ENCODE measurements at places on chromosomes 13 and 19. TPM values are rescaled to one million over a fixed set of nuclear protein-coding genes. Genes with fewer than 3 reads are reported as not detected.

NLRP5 gene
- total RNA-seq, result not detected

CDX2 gene
- total RNA-seq, result not detected

ASPDH gene
- not detected for total RNA-seq

PCDH9 gene
- 3.6 TPM for total RNA-seq

ZNF681 gene
- 2.9 TPM for total RNA-seq

AZU1 gene
- total RNA-seq, result not detected

MYO1F gene
- total RNA-seq, result 13.2 TPM

EID2 gene
- total RNA-seq, result 32.9 TPM

MEDAG gene
- total RNA-seq, result 4.0 TPM

Data from adrenal gland (tissue), 19 donors.